ENCODE measurements at places on chromosomes 2 and 18. TPM values are rescaled to one million over a fixed set of nuclear protein-coding genes. Genes with fewer than 3 reads are reported as not detected.

The RESP18 gene
- total RNA-seq, result not detected

GRCh38 chr2:112758711-112759110, 5.7 kb downstream of the CKAP2L start:
- H3K4me3 ChIP-seq, result no peak overlapping the region
- no peak overlapping the region for H3K27ac ChIP-seq
- peaks cover 27% of the 10 kb centered on the region for H3K4me1 ChIP-seq

DNA sequence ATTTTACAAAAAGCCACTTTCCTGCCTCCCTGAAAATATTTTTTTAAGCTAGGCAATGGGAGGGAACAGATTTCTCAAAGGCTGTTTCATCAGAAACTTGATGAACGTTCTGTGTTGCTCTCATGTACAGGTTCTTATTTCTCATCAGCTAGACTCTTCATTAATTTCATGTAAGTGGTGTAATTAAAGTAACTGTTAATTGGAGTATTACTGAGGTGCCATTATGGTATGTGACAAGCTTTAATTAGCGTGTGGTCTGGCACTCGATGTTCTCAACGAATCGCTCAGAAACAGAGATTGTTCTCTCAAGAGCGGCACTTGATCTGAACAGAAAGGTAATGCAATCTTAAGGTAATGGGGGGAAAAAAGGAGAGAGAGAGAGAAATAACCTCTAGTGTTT, 81.9 kb upstream of the MYCN start:
- H3K27me3 ChIP-seq, result no peaks in the 10 kb centered on the region
- no peak overlapping the region for H3K4me3 ChIP-seq
- no peak for DNase-seq
- no peaks in the 10 kb centered on the region for H3K4me1 ChIP-seq
- no peaks in the 10 kb centered on the region for H3K36me3 ChIP-seq
- H3K27ac ChIP-seq, result no peak overlapping the region

GRCh38 chr2:231364961-231365810, 30.3 kb upstream of the B3GNT7 start:
- H3K4me3 ChIP-seq, result no peak overlapping the region
- no peak overlapping the region for H3K27ac ChIP-seq
- H3K36me3 ChIP-seq, result peaks cover 37% of the 10 kb centered on the region
- H3K4me1 ChIP-seq, result peaks cover 5% of the 10 kb centered on the region

The UGT1A3 gene
- not detected for total RNA-seq

DNA sequence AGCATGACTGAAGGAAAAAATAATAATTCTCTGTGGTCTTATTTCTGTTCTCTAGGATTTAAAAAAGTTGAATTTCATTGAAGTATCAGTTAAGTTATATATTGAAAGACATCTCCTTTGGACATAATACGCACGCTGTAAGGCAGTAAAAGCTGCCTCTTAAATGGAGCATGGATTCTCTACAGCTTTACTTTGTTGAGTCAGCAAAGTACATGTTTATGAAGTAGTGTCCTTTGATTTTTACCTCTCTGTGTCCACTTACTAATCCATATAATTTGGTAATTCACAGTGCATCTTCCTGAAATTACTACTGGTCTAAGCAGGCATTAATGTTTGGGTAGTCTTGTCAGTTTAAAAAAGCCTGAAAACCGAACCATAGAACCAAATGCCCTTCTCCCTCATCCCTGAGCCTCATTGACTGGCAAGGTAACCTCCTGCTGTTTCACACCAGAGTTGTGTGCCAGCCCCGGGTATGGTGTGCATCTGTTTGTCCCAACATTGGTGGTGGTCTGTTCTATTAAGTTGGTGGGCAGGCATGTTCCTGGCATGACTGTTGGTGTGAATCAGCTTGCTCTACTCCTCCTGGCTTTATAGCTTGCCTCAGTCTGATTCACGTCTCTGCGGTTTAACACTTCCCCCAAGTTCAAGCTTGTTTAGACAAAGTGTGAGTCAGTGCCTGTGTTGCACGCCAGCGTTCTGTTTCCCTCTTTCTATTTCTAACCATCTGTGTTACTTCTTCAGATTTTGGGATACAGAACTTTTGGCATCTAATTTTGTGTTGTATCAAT, 71.0 kb upstream of the ITM2C start:
- peak overlapping the region; percentile 84 for H3K27ac ChIP-seq
- peaks cover 78% of the 10 kb centered on the region for H3K4me1 ChIP-seq
- no peak overlapping the region for H3K4me3 ChIP-seq
- no peak for DNase-seq
- H3K27me3 ChIP-seq, result no peaks in the 10 kb centered on the region

DNA sequence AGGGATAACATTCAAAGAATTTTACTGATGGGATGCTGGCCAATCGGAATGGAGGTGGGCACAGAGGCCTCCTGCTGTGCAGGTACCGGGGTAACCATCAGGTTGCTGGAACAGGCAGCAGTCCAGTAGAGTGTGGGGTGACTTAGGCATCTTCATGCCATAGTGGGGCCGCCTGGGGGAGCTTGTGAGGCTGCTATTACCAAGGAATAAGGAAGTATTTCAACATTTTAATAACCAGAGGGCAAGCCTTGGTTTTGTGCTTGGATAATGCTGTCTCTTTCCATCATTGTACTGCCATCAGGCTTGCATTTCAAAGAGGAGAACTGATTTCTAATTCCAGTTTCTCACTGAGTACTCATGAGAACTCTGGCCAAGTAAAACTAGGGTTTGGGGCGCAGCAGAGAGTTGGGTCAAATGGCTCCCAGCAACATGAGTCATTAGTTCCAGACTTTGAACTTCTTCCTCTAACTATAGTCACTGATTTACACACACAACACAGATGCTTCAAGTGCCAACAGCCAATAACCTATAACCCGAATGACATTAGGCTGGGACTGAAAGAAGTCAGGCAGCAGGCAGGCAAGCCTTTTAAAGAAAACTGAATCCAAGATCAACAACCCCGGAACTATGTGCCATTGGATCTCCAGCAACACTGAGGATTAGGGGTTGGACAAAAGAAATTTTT, 56.1 kb upstream of the FHL2 start:
- H3K27me3 ChIP-seq, result no peaks in the 10 kb centered on the region
- no peak for DNase-seq
- no peaks in the 10 kb centered on the region for H3K36me3 ChIP-seq
- H3K27ac ChIP-seq, result no peak overlapping the region
- no peaks in the 10 kb centered on the region for H3K4me1 ChIP-seq

- no peak overlapping the region for H3K4me3 ChIP-seq
- H3K4me1 ChIP-seq, result no peaks in the 10 kb centered on the region
- DNase-seq, result no peak
- H3K27ac ChIP-seq, result no peak overlapping the region
Observed at GRCh38 chr2:444937-445884, 157.3 kb upstream of the ALKAL2 start.

- peaks cover 31% of the 10 kb centered on the region for H3K4me1 ChIP-seq
- H3K27ac ChIP-seq, result no peak overlapping the region
- no peak overlapping the region for H3K4me3 ChIP-seq
- H3K36me3 ChIP-seq, result no peaks in the 10 kb centered on the region
- no peak for DNase-seq
Observed at GRCh38 chr2:112812318-112813267, 24.0 kb downstream of the IL1B start.

All from esophagus muscularis mucosa (tissue), 4 donors.